ENCODE measurements at places on chromosomes 5 and 9.

DNA sequence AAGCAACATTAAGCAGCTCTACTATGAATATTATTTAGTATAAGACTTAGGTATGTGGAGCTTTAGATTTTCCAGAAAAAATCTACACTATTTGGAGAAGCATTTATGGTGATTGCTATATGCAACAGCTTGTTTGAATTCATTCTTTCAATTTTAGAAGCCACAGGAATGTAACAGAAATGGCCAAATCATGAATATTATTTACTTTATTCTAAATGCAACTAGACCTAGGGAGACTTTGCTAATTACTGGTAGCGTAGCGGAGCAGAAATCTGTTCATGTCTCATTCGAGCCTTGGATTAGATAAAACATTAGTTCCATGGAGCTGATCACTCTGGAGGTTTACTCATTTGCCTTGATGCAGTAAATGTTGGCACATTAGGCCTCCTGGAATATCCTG, 290.2 kb downstream of the ZNF608 start:
- DNase-seq = no peak

DNA sequence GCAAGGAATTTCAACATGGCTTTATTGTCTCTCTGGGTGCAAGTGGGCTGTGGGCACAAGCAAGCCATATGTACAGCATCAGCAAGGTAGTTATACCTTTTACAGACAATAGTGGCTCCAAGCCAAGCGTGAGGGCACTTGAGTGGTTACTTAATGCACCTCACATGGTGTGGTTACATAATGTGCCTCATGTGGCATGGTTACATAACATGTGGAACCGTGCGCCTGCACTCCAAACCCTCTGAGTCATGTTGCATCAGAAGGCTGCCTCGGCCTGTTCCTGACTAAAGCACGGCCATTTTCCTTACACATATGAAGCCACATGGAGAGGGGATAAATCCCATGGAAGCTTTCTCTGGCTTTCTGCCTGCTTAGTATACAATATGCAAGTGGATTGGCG, 150.9 kb downstream of the OSTF1 start:
- DNase-seq = no peak

GRCh38 chr9:109487247-109487646, 10.9 kb downstream of the PTPN3 start:
- no peak for DNase-seq

DNA sequence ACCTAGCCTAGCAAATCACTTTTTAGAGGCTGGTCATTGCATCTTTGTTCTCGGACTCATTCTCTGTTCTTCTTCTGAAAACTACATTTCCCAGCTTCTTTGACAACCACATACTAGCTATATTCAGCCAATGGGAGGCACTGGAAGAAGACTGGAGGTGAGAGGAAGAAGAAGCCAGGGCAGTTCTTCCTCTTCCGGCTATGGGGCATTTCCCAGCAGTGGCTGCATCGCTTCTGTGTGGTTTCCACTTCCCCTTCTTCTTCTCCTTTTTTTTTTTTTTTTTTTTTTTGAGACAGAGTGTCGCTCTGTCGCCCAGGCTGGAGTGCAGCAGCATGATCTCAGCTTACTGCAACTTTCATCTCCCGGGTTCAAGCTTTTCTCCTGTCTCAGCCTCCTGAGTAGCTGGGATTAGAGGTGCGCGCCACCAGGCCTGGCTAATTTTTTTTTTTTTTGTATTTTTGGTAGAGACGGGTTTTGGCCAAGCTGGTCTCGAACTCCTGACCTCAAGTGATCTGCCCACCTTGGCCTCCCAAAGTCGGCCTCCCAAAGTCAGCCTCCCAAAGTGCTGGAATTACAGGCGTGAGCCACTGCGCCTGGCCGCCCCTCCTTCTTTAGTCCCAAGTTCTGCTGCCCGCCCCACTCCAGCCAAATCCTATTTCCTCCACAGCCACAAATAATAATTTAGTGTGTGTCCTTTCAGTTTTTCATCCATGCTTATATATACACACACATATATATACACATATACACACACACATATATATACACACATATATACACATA, 6.9 kb upstream of the UBAP1 start:
- DNase-seq = peak; percentile 79

DNA sequence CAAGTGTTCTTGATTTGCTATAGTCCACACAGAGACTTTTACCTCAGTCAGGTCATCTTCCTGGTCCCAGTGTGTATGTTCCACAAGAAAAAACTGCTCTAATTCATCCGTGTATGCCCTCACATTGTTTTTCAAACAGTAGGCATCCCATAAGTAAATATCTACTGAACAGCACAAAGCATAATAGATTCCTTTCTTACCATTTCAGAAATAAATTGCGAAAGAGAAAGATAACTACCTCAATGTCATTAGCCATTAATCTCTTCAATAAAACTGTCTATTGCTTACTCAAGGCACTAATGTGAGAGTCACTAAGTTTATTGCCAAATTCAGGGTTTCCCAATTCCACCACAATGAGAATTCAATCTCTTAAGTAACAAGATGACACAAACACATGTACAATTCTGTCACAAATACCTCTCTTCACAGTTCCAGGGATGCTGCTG, 9.6 kb downstream of the FBXW2 start:
- DNase-seq = no peak

GRCh38 chr9:101628173-101628572, 33.4 kb upstream of the PPP3R2 start:
- no peak for DNase-seq

DNA sequence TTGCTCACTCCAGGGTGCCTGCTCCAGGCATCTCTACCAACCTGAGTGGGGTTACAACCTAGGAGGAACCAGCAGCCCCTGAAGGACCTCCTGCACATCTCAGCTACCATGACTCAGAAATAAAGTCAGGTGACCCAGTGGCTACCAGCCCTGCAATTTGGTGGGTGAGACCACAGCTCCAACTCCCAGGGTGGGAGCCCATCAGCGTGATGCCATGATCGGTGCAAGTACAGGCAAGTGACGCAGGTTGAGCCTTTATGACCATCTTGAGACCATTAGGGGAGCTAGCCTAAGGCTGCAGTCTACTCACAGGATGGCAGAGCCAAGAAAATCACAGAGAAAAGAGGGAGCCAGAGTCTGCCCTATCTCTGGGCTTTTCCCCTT, 8.6 kb downstream of the SEPTIN8 start:
- no peak for DNase-seq

- no peak for DNase-seq
These were observed 150.4 kb upstream of the POU5F2 start for GRCh38 chr5:93891491-93892480.

DNA sequence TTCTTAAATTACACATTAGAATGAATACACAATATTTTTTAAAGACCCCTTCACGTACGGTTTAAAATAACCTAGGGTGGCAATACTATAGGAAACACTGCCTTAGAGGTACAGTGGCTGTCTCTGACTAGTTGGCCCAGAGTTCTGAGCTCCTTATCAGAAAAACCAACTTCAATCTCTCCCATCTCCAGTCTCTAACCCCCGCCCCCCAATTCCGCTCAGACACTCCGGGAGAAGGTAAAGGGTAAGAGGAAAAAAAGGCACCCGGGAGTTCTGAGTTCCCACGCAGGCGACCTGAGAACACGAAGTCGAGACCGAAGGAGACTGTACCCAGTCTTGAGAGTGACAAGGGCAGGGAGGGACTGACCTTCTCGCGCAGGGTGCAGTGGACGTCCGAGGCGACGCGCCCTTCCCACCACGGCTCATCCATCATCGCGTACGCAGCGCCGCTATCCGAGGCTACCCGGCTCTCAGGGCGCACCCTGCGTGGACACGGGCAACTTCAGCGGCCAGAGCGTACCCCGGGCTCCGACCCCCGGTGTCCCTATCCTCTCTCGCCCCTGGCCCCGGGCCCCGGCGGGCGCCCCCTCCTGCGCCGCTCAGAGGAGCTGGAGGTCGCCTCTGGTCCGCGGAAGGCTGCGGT, 752 bp downstream of the CCNJL start:
- DNase-seq = no peak

DNA sequence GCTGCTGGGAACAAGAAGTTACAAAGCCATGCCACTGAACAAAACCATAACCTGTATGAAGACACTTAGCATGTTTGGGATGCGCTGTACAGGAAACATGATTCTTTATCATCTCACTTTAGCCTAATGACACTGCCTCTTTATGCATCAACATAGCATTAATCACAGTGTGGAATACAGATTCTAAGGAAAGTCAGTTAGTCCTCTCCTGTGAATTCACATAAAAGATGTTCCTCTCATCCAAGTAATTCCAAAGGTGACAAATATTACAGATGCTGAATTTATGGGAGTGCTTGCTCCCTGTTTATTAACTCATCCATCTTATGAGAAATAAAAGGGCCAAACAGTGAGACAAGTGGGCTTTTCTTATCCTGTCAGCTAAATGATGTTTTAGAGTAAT, 1677.7 kb downstream of the EFNA5 start:
- DNase-seq = no peak

- DNase-seq = no peak
These were observed 9.4 kb upstream of the LMX1B start for GRCh38 chr9:126604059-126605055.

GRCh38 chr5:142293486-142293885, 31.3 kb downstream of the SPRY4 start:
- DNase-seq = no peak

GRCh38 chr5:157283434-157283833, 17.5 kb downstream of the CYFIP2 start:
- DNase-seq = no peak

- DNase-seq = no peak
These were observed 25.3 kb upstream of the LRRTM2 start for GRCh38 chr5:138900281-138900965.

- no peak for DNase-seq
These were observed 192.4 kb downstream of the DOCK8 start for GRCh38 chr9:406886-407654.

GRCh38 chr5:82387001-82387818, 109.1 kb upstream of the RPS23 start:
- DNase-seq = no peak

DNA sequence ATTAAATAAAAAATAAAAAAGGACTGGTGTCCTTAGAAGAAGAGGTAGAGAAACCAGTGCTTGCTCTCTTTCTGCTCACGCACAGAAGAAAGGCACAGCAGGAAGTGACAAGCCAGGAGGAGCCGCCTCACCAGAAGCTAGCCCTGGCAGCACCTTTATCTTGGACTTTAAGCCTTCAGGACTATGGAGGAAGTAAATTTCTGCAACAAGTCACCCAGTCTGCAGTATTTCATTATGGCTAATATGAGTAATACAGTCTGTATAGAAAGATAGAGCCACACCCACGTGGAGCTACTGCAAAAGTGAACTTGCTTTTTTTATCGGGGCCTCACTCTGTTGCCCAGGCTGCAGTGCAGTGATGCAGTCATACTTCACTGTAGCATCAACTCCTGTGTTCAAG, 68.4 kb downstream of the PDZD2 start:
- DNase-seq = no peak

GRCh38 chr5:89384391-89384790, 501.4 kb upstream of the MEF2C start:
- DNase-seq = no peak

DNA sequence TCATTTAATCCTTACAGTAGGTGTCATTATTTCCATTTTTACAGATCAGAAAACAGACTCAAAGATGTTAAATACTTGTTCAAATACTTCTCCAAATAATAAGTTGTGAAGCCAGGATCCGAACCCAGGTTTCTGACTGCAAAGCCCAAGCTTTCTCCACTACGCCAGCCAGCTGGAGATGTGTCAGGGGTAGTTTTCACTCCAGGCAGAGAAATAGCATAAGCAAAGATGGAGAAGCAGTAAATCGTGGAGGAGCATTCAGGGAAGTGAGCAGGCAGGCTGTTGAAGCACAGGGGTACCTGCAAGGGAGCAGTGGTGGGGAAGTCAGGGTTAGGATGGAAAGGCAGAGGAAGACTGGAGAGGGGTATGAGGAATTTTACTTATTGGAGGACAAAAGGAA, 2.9 kb downstream of the TLN1 start:
- no peak for DNase-seq

DNA sequence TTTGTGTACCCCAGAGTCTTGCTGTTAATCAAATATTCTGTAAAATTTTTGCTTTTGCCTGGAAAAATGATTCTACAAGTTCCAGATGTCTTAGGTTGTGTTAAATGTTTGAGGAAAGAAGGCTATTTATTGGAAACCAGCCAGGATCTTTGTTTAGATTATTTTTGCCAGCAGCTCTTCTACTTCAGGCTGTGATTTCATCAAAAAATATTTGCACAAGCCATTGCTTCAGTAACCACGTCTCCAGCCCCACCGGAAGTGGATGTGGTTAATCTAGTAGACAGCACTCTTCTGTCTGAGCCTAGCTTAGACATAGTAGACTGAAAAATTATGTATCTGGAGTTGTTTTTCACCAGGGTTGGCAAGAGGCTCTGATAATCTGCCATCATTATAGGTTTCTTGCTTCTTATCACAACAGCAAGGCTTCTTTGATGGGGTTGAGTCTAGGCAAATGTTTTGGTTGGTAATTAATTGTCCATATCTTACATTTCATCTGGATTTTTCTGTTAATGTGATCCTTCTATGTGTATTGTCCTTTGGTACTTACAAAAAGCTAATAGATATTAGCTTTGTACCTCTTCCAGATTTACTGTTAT, 17.1 kb downstream of the KCTD16 start:
- DNase-seq = peak; percentile 89

- DNase-seq = no peak
These were observed 80.4 kb downstream of the GTF3C4 start for GRCh38 chr9:132750668-132751067.

DNA sequence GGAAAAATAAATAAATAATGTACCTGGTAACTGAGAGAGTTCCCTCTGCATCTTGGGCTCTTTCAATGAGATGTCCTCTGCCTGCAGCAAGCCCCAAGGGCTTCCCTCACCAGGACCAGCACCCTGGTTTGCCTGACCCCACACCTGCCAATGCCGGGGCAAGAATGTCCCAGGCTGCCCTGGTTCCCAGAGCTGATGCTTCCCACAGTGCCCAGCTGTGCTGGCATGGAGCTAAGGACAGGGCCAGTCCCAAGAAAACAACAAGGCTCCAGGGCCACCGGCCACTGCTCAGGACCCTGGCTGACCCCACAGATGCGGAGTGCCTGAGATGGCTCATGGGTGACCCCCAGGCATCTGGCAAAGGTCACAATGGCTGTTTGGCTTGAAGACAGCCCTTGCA, 123.5 kb downstream of the KCNIP1 start:
- DNase-seq = no peak
